Hepatocyte (in vitro differentiated cells): ENCODE measurements at places on chromosomes 2 and 18. TPM values are rescaled to one million over a fixed set of nuclear protein-coding genes. Genes with fewer than 3 reads are reported as not detected.

DNA sequence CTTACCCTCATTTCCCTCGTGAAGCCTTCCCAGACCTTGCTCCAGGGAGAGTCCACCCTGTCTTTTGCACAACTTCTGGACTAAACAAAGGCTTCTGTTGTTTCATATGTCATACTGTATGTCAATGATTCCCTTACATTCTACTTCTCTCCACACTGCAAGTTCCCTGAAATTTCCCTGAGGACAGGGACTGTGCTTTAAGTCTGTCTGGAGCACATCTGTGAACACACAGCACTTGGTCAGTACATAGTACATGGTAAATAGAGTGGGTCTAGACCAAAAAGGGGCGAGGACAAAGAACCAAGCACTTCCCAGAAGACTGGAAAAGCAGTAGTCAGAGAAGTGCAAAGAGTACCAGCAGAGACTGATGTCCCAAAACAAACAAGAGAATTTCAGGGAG lies 23.7 kb upstream of the IMPA2 start:
- no peak for DNase-seq

The ADGRF3 gene
- 0.40 and 0.63 TPM in 2 replicates for total RNA-seq

DNA sequence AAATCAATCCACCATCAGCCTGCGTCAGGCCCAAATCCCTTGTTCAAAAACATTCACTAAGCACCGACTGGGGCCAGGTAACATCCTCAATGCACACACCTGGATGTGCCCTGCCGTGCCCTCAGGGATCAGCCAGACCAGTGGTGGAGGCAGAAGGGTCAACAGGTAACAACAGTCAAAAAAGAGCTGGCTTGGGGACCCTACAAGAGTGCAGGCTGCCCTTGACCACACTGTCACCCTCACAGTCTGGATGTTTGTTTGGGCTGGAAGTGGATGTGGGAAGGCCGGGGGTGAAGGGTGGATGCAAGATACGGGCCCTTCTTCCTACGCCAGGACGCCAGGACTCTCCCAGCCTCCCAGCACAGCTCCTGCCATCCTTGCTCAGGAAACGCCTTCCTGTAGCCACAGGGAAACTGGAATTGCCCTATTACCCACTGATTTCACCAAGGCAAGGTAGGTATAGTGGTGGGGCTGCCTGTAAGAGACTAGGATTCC lies 2.7 kb downstream of the BIN1 start:
- no peak for DNase-seq

The UGT1A7 gene
- 0.07 TPM in 1 of 2 replicates, not detected in the other for total RNA-seq

- no peak for DNase-seq
Measured at GRCh38 chr18:59792353-59792752, 95.1 kb upstream of the CCBE1 start.

- DNase-seq: no peak
Measured at GRCh38 chr2:68741238-68741637, 6.6 kb downstream of the ARHGAP25 start.

DNA sequence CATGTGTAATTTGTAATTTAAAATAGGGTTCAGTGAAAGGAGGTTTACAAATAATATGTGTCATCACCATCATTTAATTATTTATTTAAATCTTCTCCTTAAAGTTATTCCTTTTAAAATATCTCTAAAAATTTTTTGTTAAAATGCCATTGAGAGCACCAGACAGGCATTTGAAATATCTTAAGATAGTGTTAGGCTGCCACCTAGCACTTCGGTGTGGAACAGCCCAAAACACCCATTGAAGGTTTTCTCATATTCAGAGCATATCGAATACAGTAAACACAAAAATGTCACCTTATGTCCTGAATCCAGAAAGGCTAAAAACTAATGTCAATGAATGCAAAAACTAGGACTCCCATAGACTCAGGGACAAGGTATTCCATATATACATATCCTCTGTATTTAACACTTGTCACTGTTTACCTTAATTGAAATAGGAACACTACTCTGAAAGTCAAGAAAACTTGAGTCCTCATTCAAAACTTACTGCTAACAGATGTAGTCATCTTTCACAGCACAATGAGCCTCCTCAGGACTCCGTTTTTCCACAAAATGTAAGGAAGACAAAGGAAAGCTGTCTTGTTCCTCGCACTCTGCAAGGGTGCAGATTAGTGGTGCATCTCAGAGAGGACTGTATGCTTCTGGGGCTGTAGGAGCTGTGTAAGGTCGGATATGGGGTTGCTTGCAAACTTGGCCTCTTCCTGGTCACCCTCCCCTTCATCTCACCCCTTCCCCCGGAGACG lies 329.5 kb downstream of the PAX3 start:
- peak; percentile 58 for DNase-seq

The LCT gene
- 3.2 and 4.1 TPM in 2 replicates for total RNA-seq

The ALLC gene
- total RNA-seq: not detected in 2 replicates

DNA sequence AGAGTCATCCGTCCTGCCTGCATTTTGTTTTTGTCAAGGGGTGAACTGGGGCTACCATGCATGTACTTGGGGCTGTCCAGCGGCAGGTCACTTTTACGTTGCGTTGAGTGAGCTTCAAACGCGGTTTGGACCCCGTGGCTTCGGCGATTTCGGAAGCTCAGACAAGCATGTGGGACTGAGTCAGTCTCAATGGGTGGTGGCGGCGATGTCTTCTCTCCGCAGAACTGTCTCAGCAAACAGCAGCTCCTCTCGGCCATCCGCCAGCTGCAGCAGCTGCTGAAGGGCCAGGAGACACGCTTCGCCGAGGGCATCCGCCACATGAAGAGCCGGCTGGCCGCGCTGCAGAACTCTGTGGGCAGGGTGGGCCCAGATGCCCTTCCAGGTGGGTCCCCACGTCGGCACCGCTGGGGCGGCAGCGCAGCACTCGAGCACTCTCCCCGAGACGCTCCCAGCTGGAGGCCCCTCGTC lies 21.3 kb downstream of the FBLN7 start:
- DNase-seq: no peak

The AFF3 gene
- 5.2 and 7.3 TPM in 2 replicates for total RNA-seq

GRCh38 chr2:51510303-51510702 lies 478.4 kb upstream of the NRXN1 start:
- no peak for DNase-seq

DNA sequence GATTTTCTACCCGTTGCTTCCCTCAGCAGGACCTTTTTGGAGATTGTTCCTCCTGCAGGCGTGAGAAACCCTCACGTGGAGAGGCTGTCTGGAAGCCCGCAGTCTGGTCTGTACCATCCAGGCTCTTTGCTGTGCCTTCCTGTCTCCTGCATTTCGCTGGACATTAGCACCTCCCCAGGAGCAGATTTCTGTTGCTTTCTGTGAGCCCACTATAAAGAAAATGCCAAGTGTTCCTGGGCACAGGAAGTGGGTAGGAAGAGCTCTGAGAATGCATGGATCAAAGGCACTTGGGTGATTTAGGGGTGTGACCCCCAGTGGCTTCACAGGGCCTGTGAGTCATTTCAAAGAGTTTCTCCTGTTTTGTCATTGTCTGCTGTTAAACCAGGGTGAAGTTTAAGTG lies 27.3 kb downstream of the SPTBN1 start:
- no peak for DNase-seq

The ACTG2 gene
- 20.3 and 25.6 TPM in 2 replicates for total RNA-seq

DNA sequence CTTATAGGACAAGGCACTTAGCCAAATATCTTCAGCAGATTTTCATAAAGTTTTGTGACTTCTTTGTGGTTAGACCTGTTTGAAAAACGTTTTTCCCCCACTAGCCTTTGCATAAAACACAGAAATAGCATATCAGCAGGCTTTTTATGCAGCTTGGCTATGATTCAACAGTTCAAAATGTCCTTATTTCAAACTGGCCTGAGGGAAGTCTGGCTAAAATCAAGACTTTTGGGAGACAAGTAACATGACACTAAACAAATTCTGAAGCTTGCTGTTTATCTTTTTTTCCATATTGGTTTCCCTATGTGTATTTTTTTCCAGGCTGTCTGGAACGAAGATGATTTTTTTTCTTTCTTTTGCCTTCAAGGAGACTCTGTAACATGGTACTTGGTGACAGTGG lies 95.1 kb upstream of the L3MBTL4 start:
- DNase-seq: peak; percentile 70

The AQP12B gene
- total RNA-seq: 0.04 TPM in 1 of 2 replicates, not detected in the other

- DNase-seq: no peak
Measured at GRCh38 chr2:72956936-72957335, 39.6 kb downstream of the EMX1 start.

- DNase-seq: no peak
Measured at GRCh38 chr2:24912523-24912922, 7.5 kb downstream of the ADCY3 start.

DNA sequence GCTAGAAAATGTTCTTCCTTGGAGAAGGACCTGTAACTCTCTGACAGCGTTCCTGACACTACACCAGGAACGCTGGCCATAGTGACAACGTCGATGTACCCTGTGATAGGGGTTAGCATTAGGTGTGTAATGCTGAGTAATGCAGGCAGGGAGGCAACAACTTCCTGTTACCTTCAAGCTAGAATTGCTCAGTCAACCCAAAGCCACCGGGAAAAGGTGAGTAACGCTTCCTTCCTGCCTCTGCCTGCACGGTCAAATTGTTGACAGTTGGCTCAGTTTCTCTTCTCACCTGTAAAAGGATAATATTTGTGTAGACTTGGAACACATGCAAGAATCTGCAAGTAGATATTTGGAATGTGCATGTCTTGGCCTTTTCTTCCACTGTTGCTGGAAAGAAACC lies 12.7 kb downstream of the FAM110C start:
- peak; percentile 54 for DNase-seq

DNA sequence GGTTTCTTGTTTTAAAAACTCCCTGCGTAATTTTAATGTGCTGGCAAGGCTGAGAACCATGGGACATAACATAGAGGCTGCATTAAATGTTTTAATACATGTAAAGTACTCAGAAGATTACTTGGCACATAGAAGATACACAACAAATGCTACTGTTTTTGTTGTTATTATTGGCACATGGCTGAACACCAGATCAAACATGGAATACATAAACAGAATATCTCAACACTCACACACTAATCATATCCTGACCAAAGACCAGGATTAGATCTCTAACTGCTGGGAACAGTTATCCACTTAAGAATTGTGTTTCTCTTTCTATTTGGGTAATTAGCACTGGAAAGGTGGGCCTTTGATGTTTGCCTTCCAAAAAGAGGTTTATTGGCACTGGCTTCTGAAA lies 69.3 kb downstream of the KCNE4 start:
- no peak for DNase-seq

- DNase-seq: peak; percentile 81
Measured at GRCh38 chr18:13112982-13113381, 105.6 kb upstream of the LDLRAD4 start.

DNA sequence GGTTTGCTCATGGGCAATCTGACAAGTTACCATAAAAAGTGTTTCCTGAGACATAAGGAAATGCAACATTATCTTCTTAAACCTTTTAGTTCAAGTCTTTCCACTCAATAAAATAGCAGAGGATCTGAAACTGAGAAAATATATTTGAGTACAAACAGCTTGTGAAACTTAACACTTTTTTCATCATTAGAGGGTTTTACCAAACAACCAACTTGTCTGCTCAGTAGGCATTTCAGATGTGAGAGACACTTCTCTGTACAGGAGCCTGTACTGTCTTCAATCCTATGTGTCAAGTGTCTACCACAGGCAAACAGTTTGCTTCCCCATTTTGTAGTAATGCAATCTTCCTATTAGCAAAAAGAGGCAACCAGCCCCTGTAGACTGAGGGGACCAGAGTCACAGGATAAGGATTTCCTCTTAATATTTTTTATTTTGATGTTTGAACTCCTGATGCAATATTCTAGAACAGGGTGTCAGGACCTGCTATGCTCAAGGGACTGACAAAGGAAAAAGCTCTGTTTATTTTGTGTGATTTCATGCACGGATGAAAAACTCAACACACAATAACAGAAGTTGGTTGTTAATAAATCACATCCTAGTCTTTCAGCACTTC lies 159.1 kb upstream of the LHCGR start:
- DNase-seq: no peak

DNA sequence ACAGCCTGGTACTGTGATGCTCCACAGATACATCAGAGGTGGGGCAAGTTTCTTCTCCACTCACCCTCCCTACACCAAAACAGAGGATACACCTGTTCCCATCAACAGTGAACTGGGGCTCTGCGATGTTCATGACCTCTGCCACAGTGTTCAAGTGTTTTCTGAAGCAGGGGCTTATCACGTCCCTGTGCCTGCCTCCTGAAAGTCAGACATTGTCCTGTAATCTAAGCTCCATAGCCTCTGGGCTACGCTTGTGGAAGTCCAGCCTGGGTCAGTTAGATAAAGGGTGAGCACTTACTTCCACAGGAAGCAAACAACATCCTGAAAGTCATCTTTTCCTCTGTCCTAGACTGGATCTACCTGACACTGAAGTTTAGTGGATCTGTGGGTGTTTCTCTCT lies 20.2 kb upstream of the MRO start:
- no peak for DNase-seq

DNA sequence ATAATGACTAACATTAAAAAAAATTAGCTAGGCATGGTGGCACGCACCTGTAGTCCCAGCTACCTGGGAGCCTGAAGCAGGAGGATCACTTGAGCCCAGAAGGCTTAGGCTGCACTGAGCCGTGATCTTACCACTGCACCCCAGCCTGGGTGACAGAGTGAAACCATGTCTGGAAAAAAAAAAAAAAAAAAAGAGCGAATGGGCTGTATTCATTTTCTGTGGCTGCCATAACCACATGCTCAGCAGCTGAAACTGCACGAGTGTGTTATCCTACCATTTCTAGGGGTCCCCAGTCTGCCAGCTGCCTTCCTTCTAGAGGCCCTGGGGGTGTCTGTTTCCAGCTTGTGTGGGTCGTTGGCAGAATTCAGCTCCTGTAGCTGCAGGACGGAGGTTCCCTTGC lies 247.8 kb downstream of the EIPR1 start:
- no peak for DNase-seq

DNA sequence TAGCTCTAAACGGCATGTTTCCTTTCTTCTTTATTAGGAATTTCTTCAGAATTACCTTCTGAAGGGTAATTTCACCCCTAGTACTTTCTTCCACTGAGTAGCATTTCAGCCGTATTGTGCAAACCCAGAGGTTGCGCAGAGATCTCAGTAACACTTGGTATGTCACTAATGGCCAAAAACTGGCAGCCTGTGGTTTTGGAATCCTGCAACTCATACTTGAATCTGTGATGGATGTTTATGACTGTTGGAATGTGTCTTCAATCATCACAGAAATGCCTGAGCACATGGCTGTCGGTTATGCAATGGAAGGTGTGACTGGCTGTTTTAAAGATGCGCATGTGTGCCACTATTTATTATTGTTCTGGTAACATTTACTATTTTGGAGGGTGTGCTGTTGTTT lies 100.0 kb downstream of the COLEC12 start:
- no peak for DNase-seq

DNA sequence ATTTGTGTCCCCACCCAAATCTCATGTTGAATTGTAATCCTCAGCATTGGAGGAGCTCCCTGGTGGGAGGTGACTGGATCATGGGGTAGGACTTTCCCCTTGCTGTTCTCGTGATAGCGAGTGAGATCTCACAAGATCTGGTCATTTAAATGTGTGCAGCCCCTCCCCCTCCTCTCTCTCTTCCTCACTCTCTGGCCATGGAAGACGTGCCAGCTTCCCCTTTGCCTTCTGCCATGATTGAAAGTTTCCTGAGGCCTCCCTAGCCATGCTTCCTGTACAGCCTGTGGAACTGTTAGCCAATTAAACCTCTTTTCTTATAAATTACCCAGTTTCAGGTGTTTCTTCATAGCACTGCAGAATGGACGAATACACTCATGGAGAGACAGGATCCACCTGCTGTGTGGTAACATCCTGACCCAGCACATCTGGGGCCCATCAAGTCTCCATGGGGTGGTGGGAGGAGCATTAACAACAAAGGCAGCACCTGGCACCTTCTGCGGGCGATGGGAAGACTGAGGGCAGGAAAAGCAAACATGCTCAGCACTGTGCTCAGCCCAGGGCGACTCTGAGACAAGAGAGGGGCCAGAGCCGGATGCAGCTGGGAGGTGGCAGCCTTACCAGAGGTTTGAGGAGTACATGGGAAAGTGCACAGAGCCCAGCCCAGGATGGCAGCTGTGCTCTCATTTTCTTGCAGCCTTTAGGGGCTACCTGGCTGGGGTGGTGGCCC lies 16.2 kb upstream of the ALPP start:
- no peak for DNase-seq
